ENCODE measurements at places on chromosomes 2 and 18.

DNA sequence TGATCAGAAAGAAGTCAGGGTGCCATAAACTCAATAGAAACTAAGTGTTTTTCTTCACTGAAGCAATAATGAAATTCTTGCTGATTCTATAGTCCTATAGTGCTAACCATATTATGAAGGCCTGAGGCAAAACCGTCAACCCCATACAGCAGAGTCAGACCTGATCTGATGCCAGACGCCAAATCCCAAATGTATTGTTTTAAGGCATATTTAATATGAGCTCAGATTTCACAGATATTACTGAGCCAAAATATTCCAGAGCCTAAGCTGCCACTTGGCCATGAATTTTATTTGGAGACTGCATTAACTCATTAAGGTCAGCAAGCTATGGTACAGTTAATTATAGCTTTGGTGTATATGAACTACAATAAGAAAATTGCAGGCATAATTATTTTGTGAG is 53.4 kb downstream of the SCN1A start:
- DNase-seq, result no peak

DNA sequence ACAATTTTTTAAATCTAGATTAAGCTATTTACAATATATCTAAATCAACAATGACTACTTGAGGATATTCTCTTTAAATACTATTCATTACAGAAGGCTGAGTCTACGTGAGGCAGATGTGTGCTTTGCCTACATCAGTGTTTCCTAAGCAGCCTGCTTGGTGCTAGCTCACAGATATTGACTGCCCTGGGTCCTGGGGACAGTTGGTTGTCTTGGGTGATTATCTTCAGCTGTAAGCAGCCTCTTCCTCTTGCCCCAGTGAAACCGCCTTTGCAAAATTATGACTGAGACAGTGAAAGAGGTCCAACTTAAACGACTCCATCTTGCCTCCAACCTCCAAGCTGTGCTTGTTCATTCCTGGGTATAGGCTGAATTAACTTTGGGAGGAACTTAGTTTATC is 39.6 kb upstream of the CCDC88A start:
- DNase-seq, result no peak

DNA sequence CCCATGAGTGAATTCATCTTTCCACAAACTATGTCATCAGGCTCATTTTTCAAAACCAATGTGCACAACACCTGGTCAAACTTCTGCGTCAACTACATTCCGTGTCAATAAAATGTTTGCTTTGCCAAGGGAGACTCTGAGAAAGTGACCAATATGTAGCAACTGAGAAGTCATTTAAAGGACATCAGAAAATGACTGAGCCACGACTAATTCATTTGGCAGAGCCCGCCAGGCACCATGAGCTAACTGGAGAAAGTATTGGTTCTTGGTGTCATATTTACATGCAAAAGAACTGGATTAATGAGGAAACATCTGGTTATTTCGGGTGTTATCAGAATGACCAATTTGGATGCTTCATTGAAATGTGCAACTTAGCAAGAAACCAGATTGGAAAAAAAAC is 7.2 kb downstream of the RND3 start:
- no peak for DNase-seq

DNA sequence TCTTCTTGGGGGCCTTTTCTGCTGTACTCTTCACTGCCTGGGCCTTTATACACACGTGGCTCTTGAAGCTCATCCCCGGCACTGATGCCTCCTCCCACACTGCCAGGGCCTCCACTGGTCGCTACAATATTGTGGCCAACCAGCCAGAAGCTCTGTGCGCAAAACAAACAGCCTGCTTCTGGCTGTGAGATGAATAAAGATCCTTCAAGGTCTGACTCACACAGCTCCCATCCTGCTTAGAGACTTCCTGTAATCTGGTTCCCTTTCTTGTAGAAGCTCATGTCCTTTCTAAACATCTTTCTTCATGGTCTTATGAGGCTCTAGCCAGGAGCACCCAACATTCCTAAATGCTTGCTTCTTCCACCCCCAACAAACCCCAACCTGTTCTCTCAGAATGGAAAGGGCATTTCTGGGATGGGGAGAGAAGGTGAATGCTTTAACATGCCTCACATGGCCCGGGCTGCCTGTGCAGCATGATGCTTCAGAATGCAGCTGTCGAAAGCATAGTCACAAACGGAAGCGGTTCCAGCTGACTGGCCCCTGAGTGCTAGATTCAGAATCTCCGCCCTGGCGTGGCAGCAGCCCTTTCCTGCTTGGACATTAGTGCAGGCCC is 24.6 kb downstream of the NRP2 start:
- no peak for DNase-seq

GRCh38 chr18:42092848-42093247 is 137.8 kb downstream of the PIK3C3 start:
- no peak for DNase-seq

GRCh38 chr2:40824278-40824677 is 372.4 kb upstream of the SLC8A1 start:
- DNase-seq, result no peak

Data from activated CD4-positive, alpha-beta T cell treated with anti-CD3 and anti-CD28 coated beads, Interleukin-2, amount 50 U/mL, for 1 hour (primary cell).